Stimulated activated CD4-positive, alpha-beta T cell treated with anti-CD3 and anti-CD28 coated beads, Interleukin-1b, Interleukin-23, amount 100 ng/mL, for 1 hour (primary cell): ENCODE measurements at places on chromosomes 2 and 18.

GRCh38 chr2:94956797-94957391 lies 68.6 kb upstream of the MAL start:
- DNase-seq = no peak

DNA sequence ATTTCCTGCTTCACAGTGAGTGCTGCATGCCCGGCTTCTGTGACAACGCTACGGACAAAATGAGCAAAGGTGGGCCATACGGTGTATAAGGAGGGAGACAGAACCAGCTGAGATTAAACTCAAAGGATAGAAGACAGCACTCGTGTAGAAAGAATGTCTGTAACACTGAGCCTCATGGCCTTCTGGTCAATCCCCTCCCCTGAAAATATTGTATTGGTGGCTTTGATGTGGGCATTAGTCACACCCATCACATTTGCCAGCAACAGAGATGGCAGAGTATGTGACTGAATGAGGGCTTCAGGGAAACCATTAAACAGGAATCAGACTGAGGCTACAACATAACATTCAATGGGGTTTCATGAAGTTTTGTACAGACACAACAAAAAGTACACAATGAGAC lies 287.8 kb upstream of the CCDC68 start:
- DNase-seq = no peak

- no peak for DNase-seq
Observed at GRCh38 chr18:44039216-44039615, 641.5 kb upstream of the SETBP1 start.

DNA sequence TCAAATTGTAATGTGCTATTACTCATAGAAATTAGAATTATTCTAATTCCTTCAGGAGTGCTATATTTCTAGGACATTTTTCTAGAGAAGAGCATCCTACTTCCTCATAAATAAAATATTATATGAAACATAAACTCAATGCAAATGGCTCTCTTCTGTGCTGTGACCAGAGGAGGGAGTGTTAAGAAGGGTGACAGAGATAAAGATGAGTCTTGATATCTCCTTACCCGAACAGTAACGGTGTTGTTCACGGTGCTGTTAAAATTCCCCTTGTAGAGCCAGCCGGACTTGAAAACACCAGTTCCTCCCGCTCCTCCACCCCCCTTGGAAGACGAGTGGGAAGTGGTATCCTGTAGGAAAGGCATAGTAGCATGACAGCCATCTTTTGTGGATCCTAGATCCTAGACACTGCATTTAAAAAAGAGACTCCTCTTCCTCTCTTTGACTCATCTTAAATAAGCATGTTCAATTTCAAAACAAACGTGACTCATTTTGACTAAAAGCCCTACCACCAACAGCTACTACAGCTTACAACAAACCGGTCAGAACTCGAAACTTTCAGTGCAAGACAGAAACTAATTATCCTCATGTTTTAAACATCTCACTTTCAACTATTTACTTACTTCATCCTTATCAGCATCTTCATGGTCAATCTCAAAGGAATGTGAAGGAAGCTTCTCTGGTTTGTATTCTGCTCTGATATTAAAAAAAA lies 156.3 kb downstream of the DOCK10 start:
- no peak for DNase-seq

GRCh38 chr2:237254911-237255578 lies 158.9 kb downstream of the COL6A3 start:
- DNase-seq = no peak
